ENCODE measurements at places on chromosomes 11 and 22. TPM values are rescaled to one million over a fixed set of nuclear protein-coding genes. Genes with fewer than 3 reads are reported as not detected.
A peak's percentile ranks its signal among the peaks of the same experiment; 100 is the strongest.

The GAL3ST1 gene
- total RNA-seq: 0.21 TPM

The UPB1 gene
- total RNA-seq: not detected

DNA sequence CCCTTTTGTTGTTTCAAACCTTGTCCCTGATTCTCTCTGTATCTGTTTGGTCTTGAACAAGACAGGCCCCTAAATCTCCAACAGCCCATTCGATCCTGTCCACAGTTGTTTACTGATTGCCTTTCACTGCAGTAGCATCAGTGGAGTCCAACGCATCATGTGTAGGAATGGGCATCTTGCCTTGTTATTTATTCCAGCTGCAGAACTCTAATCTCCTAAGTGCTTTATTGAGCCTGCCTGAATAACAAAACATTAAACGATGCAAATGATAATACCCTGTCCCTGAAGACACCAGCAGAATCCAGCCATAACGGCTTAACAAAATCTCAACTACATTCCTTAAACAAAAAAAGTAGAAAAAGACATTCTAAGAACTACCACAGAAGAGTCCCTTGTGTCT is 50.1 kb downstream of the SLC35F2 start:
- H3K36me3 ChIP-seq: peaks cover 2% of the 10 kb centered on the region
- no peak overlapping the region for H3K27ac ChIP-seq
- H3K4me1 ChIP-seq: no peaks in the 10 kb centered on the region
- no peaks in the 10 kb centered on the region for H3K27me3 ChIP-seq

DNA sequence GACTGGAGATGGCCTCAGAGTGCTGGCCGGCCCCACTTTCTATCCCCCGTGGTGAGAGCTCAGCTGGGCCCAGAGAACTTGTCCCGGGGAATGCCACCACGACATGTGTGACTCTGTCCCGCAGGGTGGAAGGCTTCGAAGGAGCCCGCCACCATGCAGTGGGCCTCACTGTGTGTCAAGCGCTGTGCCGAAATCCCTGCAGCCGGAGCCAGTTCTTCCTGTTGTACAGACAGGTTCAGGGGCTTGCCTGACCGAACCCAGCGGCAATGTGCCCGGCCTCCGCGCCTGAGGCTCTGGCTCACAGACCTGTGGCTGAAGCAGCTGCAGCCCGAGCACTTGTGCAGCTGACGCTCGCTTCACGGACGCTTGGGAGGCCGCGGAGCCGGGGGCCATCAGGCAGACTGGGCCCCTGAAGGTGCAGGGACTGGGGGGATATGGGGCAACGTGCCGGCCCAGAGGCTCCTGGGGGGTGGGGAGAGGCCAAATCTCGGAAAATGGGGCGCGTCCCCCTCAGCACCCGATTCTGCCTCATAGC is 650 bp downstream of the PPM1F start:
- H3K27me3 ChIP-seq: no peaks in the 10 kb centered on the region
- peak overlapping the region; percentile 86 for H3K4me3 ChIP-seq
- DNase-seq: no peak

- H3K4me1 ChIP-seq: no peaks in the 10 kb centered on the region
- no peak overlapping the region for H3K27ac ChIP-seq
- peaks cover 2% of the 10 kb centered on the region for H3K27me3 ChIP-seq
These were observed 8.6 kb downstream of the TCN1 start for GRCh38 chr11:59857439-59858434.

GRCh38 chr11:126918556-126918955 is 82.0 kb downstream of the KIRREL3 start:
- H3K27me3 ChIP-seq: no peaks in the 10 kb centered on the region
- no peak for DNase-seq
- no peak overlapping the region for H3K4me3 ChIP-seq

- no peak overlapping the region for H3K4me3 ChIP-seq
- H3K4me1 ChIP-seq: peaks cover 64% of the 10 kb centered on the region
- H3K27me3 ChIP-seq: no peaks in the 10 kb centered on the region
- H3K27ac ChIP-seq: peak overlapping the region; percentile 79
- H3K36me3 ChIP-seq: no peaks in the 10 kb centered on the region
These were observed 30.9 kb upstream of the WNT7B start for GRCh38 chr22:46007848-46008261.
